Naive thymus-derived CD4-positive, alpha-beta T cell (primary cell): ENCODE measurements at places on chromosomes 7 and 10. TPM values are rescaled to one million over a fixed set of nuclear protein-coding genes. Genes with fewer than 3 reads are reported as not detected.

ASIC3 gene
- 17.7 TPM for total RNA-seq

DNA sequence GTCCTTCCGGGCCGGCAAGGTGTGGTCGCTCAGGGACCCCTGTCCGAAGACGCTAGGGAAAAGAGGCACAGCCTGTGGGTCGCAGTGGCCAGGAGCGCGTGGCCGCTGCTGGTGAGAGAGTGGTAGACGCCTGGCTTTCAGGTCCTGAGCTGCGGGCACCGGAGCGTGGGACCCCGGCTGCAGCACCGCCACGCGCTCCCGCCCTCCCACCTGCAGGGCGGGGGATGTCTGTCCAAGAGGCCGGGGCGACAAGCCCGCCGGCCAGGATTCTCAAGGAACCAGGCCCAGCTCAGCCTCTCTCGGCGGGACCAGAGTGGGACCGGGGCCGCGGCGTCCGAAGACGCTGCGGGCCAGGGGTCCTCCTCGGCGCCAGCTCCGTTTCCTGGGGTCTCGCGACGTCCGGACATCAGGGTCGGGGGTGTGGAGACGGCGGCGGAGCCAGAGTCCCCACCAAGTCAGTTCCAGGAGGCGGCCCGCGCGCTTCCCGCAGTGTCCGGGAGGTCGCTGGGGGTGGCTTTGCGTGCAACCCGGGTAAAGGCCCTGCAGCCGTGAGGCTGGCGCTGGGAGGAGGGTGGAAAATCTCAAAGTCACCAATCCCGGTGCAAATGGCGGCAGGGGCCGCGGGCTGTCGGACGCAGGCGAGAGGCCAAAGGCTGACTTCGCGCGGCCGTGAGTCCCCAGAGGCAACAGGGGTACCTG lies 5.5 kb downstream of the ZNF503 start:
- no peak overlapping the region for H3K27ac ChIP-seq
- peaks cover 5% of the 10 kb centered on the region for H3K27me3 ChIP-seq
- peaks cover 6% of the 10 kb centered on the region for H3K4me1 ChIP-seq

- H3K4me1 ChIP-seq: no peaks in the 10 kb centered on the region
- H3K36me3 ChIP-seq: no peaks in the 10 kb centered on the region
- H3K27me3 ChIP-seq: no peaks in the 10 kb centered on the region
- no peak for DNase-seq
Measured at GRCh38 chr7:142598297-142598696, 151.0 kb upstream of the PRSS1 start.

DNA sequence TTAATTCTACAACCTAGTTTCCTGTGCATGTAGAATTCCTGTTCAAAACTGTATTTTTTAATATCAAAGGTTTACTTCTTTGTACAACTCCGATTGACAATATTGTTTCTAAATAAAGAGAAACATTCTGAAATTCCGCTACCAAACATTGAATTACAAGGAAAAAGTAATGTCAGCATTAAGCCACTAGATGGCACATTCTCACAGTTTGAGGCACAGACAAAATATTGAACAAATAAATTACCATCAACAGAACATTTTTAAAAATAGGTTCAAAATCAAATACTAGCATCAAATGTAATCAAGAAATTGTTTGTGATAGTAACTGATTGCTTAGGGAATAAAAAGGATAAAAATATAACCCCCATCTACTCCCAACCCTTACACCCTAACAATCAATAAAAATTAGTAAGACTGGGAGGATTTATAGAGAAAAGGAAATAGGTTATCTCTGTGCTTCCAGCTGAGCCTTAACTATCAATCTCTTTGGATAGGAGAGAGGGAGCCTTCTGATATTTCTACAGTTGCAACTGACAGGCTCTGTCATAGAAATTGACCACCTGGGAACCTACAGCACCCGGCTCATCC lies 86.6 kb upstream of the C7orf33 start:
- no peaks in the 10 kb centered on the region for H3K27me3 ChIP-seq
- no peaks in the 10 kb centered on the region for H3K36me3 ChIP-seq
- DNase-seq: peak; percentile 52
- H3K4me3 ChIP-seq: no peak overlapping the region

DNA sequence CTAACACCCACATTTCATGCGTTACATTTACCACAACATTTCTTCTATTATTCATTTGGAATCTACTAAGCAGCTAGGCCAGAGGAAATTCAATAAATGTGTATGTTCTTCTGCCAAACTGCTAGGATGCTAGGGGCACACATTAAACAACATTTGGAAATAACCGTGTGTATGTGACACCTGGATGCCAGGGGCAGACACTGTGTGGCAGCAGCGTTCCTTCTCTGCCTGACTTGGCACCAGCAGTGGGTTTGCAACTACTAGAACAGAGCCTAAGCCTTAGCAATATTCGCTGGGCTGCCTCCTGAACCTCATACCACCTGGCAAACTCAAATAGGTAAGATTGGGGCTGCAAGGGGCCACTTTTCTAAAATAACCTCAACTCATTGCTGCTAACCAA lies 182.1 kb downstream of the CHCHD3 start:
- H3K27me3 ChIP-seq: no peaks in the 10 kb centered on the region
- no peak for DNase-seq
- no peak overlapping the region for H3K4me3 ChIP-seq
- H3K27ac ChIP-seq: no peak overlapping the region
- no peaks in the 10 kb centered on the region for H3K4me1 ChIP-seq

- peak overlapping the region; percentile 69 for H3K27ac ChIP-seq
- H3K36me3 ChIP-seq: no peaks in the 10 kb centered on the region
- DNase-seq: peak; percentile 71
- H3K4me3 ChIP-seq: peak overlapping the region; percentile 47
Measured at GRCh38 chr7:17234398-17235031, 63.9 kb upstream of the AHR start.
